ENCODE measurements at places on chromosomes 2 and 18.

- H3K4me1 ChIP-seq: no peaks in the 10 kb centered on the region
- no peaks in the 10 kb centered on the region for H3K36me3 ChIP-seq
- DNase-seq: no peak
- no peak overlapping the region for H3K27ac ChIP-seq
- H3K4me3 ChIP-seq: no peak overlapping the region
- no peaks in the 10 kb centered on the region for H3K27me3 ChIP-seq
Observed at GRCh38 chr2:17607379-17607778, 66.9 kb downstream of the VSNL1 start.

DNA sequence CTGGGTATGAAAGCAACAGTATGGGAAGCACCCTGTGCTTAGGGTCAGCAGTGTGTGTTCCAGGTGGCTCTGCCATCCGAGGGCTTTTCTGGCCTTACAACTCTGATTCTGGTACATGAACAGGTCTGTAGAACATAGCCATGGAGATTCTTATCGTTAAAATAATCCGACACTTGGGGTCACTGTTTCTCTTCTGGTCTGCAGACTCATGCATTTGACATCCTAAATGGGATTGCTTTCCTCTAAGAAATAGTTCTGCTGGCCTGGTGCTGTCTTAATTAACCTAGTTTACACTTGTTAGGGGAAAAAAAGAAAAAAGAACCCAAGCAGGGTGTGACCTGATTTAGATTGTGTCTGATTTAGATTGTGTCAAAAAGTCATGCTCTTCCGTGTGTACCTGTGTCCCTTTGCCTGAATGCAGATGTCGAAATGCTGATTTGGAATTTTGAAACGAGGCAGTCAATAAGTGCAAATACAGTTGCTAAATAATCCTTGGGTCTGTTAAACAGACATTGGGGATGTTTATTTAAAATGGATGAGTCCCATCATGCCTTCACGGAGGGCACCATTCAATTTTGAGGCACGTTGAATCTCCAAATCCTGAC, 59.6 kb downstream of the TRPM8 start:
- no peaks in the 10 kb centered on the region for H3K4me1 ChIP-seq
- H3K27ac ChIP-seq: no peak overlapping the region
- no peak overlapping the region for H3K4me3 ChIP-seq
- H3K27me3 ChIP-seq: no peaks in the 10 kb centered on the region
- DNase-seq: no peak

GRCh38 chr2:103818176-103818575, 1035.7 kb upstream of the POU3F3 start:
- no peak overlapping the region for H3K4me3 ChIP-seq
- no peaks in the 10 kb centered on the region for H3K4me1 ChIP-seq
- H3K27ac ChIP-seq: no peak overlapping the region

DNA sequence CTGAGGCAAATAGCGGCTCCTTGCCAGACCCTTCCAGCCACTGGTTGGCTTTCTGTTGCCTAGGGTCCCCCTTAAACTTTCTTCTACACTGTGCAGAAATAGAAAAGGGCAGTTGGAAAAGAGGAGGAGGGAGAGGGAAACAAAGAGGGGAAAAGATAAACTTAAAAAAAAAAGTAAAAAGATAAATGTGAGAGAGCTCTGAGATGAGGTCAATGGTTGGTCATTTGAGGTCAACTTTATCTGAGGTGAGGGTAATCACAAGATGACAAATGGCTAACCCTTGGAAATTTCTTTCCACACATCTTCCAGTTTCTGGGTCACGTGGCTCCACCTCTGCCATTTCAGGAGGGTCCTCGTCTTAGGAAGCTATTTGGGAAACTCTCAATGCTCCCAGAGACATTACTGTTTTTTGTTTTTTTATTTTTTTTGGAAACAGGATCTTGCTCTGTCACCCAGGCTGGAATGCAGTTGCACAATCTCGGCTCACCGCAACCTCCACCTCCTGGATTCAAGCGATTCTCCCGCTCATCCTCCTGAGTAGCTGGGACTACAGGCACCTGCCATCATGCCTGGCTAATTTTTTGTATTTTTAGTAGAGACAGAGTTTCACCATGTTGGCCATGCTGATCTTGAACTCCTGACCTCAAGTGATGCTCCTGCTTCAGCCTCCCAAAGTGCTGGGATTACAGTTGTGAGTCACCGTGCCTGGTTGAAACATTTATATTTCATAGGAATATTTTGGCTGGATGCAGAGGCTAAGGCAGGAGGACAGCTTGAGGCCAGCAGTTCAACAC, 199.9 kb downstream of the TGIF1 start:
- H3K27ac ChIP-seq: no peak overlapping the region
- no peaks in the 10 kb centered on the region for H3K27me3 ChIP-seq
- H3K4me3 ChIP-seq: no peak overlapping the region
- no peaks in the 10 kb centered on the region for H3K4me1 ChIP-seq
- H3K36me3 ChIP-seq: no peaks in the 10 kb centered on the region

DNA sequence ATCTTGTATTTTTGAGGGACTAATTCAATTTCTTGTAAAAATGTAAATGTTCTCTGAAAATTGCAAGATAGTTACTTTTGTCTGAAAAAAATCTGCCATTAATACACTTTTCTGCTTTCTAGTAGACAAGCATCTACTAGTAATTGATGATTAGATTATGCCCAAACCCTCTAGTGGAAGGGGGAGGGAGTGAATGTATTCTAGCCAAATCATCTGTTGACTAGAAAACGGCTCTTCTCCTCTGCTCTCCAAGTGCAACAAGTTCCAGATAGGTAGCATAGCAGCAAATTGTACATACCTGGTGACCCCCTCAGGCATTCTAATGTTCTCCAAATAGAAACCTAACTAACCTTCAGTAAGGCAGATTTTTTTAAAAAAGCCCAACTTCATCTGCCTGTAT, 58.6 kb downstream of the RELCH start:
- no peaks in the 10 kb centered on the region for H3K36me3 ChIP-seq
- no peak for DNase-seq
- H3K4me3 ChIP-seq: no peak overlapping the region
- H3K27me3 ChIP-seq: no peaks in the 10 kb centered on the region
- H3K4me1 ChIP-seq: no peaks in the 10 kb centered on the region
- no peak overlapping the region for H3K27ac ChIP-seq

GRCh38 chr2:96308248-96308647, 2.9 kb upstream of the SNRNP200 start:
- no peak overlapping the region for H3K4me3 ChIP-seq
- no peak overlapping the region for H3K27ac ChIP-seq
- DNase-seq: no peak
- H3K36me3 ChIP-seq: peaks cover 4% of the 10 kb centered on the region

- peaks cover 3% of the 10 kb centered on the region for H3K27me3 ChIP-seq
- no peak overlapping the region for H3K27ac ChIP-seq
- no peak overlapping the region for H3K4me3 ChIP-seq
Observed at GRCh38 chr2:29611850-29612249, 309.5 kb downstream of the ALK start.

DNA sequence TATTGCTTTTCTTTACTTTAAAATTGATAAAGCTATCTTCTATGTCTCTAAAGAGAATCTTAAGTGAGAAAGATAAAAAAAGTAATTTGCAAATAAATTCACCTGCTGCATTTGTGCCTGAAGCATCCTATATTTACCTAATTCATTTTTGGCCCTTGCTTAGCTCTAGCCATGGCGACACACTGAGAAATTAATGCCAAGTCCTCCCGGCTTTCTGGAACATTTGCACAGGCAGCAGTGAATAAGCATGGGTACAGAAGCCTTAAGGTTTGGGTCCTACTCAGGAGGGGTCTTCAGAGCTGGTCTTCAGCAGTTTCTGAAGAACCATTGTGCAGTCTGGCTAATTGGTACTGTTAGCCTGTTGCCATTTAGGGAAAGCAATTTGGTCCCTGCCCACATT, 73.9 kb upstream of the ZEB2 start:
- no peak for DNase-seq
- no peaks in the 10 kb centered on the region for H3K36me3 ChIP-seq
- no peak overlapping the region for H3K4me3 ChIP-seq
- no peaks in the 10 kb centered on the region for H3K27me3 ChIP-seq
- no peak overlapping the region for H3K27ac ChIP-seq

- no peaks in the 10 kb centered on the region for H3K36me3 ChIP-seq
- H3K27me3 ChIP-seq: no peaks in the 10 kb centered on the region
- DNase-seq: no peak
- no peak overlapping the region for H3K4me3 ChIP-seq
- H3K27ac ChIP-seq: no peak overlapping the region
Observed at GRCh38 chr2:98308532-98308931, 37.7 kb upstream of the CNGA3 start.

DNA sequence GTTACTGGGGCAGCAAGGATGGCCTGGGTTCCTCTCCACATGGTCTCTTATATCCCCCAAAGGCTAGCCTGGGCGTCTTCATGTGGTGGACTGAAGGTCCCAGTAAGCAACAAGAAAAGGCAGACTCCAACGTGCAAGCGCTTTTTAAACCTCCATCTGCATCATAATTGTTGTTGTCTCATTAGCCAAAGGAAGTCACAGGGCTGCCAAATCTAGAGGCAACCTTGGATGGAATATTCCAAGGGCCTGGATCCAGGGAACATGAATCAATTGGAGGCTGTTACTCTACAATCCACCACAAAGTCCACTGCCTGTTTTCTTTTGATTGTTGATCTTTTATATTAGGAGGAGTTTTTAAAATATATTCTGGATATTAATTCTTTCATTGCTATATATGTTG, 118.8 kb downstream of the SH3RF3 start:
- no peak for DNase-seq
- H3K27ac ChIP-seq: peak overlapping the region; percentile 33
- no peaks in the 10 kb centered on the region for H3K27me3 ChIP-seq
- no peak overlapping the region for H3K4me3 ChIP-seq
- peaks cover 43% of the 10 kb centered on the region for H3K4me1 ChIP-seq
- H3K36me3 ChIP-seq: no peaks in the 10 kb centered on the region

- no peak overlapping the region for H3K27ac ChIP-seq
- H3K4me1 ChIP-seq: no peaks in the 10 kb centered on the region
- DNase-seq: no peak
- H3K4me3 ChIP-seq: no peak overlapping the region
- no peaks in the 10 kb centered on the region for H3K27me3 ChIP-seq
- H3K36me3 ChIP-seq: no peaks in the 10 kb centered on the region
Observed at GRCh38 chr2:2192091-2192955, 138.8 kb downstream of the MYT1L start.

- H3K4me3 ChIP-seq: no peak overlapping the region
- H3K27ac ChIP-seq: no peak overlapping the region
- DNase-seq: no peak
Observed at GRCh38 chr18:35511833-35512232, 14.1 kb upstream of the INO80C start.

DNA sequence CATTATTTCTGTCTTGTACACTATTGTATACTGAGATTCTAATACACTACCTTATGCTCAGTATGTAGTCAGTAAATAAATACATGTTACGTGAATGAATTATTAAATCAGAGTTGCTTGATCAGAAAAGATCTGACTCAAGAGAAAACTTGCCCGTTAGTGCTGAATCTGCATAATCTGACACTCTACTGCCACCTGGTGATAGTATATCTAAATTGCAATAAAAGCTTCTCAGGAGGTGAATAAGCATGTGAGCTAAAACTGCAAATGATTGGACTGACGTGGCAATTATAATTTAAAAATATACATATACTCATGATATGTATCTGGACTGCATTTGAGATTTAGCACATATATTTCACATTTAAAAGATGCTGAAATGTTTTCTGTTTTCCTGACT, 70.4 kb downstream of the KIAA1328 start:
- no peak for DNase-seq
- H3K4me1 ChIP-seq: no peaks in the 10 kb centered on the region
- no peaks in the 10 kb centered on the region for H3K36me3 ChIP-seq

DNA sequence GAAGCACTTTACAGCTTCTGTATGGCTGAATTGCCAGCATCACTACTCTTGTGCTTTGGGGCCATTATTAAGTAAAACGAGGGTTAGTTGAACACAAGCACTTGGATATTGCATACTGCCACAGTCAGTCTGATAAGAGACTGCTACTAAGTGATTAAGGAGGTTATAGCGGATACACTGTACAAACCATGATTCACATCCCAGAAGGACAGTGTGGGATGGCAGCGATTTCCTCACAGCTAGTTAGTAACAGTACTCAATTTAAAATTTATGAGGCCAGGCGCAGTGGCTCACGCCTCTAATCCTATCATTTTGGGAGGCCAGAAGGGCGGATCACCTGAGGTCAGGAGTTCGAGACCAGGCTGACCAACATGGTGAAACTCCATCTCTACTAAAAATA, 2.6 kb upstream of the BMPR2 start:
- no peak overlapping the region for H3K27ac ChIP-seq
- DNase-seq: no peak
- no peaks in the 10 kb centered on the region for H3K27me3 ChIP-seq
- H3K36me3 ChIP-seq: no peaks in the 10 kb centered on the region
- H3K4me1 ChIP-seq: peaks cover 4% of the 10 kb centered on the region
- no peak overlapping the region for H3K4me3 ChIP-seq

DNA sequence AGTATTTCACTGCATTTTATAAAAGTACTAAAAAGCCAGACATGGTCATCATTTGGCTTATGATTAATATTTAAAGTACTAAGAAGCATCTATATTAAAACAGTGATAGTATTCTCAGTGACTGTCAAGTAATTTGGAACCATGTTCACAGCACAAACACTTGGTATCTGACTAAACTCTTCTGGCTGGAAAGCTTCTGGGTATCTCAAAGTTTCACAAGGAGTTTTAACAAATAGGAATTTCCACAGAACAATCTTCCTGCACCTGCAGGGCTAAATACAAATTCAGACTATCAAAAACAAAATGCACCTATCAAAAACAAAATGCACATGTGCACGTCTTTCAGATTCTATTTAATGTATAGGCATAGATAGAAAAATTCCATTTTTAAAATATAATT, 158.8 kb downstream of the L3MBTL4 start:
- no peak for DNase-seq
- H3K4me1 ChIP-seq: no peaks in the 10 kb centered on the region
- H3K4me3 ChIP-seq: no peak overlapping the region
- no peaks in the 10 kb centered on the region for H3K36me3 ChIP-seq

DNA sequence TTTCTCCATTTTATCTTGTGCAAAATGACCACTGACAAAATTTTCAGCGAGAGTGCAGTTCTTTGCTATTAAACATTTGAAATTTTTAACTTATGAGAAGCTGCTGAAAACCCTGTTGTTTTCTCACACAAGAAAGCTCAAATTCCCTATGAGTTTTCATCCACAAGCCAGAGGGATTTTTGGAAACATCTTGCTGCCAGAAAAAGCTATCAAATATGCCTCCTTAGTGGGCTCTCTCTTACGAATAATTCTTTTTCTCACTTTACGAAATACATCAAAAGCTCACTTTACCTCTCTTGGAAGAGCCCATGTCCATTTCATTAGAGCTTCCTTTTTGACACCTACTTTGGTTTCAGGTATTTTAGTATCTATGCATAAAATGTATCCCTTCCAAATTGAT, 202.9 kb downstream of the KCNH7 start:
- H3K27ac ChIP-seq: no peak overlapping the region
- no peaks in the 10 kb centered on the region for H3K27me3 ChIP-seq
- no peaks in the 10 kb centered on the region for H3K4me1 ChIP-seq

Data from gastrocnemius medialis (tissue), 4 donors.